Hematopoietic multipotent progenitor cell treated with erythropoietin and hydrocortisone succinate and interleukin-3 and kit ligand, for 6 days (in vitro differentiated cells): ENCODE measurements at places on chromosomes 5 and 9.

GRCh38 chr5:113336975-113337374, 97.8 kb downstream of the TSSK1B start:
- DNase-seq: peak; percentile 58

- DNase-seq: no peak
Observed at GRCh38 chr9:124044448-124044847, 32.9 kb downstream of the LHX2 start.

DNA sequence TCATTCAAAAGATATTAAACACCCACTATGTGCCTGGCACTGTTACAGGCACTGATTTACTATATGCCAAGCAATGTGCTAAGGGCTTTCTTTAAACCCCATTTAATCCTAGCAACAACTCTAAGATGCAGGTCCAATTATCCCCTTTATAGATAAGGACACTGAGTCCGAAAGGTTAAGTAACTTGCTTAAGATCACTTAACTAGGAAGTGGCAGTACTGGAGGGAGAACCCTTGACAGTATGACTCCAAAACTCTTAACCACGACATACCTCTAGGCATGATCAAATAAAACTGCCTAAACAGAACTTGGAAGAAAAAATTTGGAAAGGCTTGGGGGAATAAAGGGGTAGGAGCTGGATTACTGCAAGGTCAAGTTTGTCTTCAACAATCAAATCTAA, 1.7 kb downstream of the RAB14 start:
- no peak for DNase-seq

GRCh38 chr5:143025376-143025775, 255.2 kb downstream of the ARHGAP26 start:
- no peak for DNase-seq

- DNase-seq: peak; percentile 31
Observed at GRCh38 chr9:105290418-105290817, 46.0 kb downstream of the SLC44A1 start.

GRCh38 chr5:83397658-83398057, 73.9 kb upstream of the VCAN start:
- no peak for DNase-seq
